ENCODE measurements at places on chromosomes 16 and 17.

DNA sequence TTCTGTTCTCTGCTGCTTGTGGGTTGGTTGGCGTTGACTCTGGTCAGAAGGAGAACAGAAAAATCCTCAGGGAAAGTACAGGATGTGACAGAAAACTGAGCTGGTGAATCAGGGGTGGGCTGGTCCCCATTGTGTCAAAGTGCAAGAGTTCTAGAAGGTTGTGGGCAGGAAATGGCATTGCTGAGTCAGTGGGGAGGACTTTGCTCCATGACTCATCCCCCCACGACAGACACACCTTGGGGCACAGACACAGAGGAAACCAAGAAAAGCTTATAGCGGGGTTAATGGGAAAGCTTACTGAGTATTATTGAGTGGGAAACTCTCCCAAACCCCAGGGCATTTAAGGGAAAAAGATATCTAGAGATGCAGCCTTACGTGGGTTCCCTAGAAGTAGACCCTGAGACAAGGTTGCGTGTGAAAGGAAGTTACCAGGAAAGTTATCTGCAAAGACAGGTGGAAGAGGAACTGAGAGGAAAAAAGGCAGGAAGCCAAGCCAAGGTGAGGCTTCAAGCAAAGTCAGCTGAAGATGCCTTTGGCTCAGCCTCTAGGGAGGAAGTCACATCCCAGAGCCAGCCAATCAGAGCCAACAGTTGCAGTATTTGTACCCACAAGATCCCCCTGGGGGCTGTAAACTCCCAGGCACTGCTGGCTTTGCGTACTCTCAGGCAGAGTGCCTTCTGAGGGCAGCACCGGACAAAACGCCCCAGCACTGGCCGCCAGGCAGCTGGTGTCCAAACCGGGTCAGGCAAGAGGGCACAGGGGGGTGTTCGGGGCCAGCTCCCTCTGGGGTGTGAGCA is 86.4 kb downstream of the FOXL1 start:
- no peak for DNase-seq

DNA sequence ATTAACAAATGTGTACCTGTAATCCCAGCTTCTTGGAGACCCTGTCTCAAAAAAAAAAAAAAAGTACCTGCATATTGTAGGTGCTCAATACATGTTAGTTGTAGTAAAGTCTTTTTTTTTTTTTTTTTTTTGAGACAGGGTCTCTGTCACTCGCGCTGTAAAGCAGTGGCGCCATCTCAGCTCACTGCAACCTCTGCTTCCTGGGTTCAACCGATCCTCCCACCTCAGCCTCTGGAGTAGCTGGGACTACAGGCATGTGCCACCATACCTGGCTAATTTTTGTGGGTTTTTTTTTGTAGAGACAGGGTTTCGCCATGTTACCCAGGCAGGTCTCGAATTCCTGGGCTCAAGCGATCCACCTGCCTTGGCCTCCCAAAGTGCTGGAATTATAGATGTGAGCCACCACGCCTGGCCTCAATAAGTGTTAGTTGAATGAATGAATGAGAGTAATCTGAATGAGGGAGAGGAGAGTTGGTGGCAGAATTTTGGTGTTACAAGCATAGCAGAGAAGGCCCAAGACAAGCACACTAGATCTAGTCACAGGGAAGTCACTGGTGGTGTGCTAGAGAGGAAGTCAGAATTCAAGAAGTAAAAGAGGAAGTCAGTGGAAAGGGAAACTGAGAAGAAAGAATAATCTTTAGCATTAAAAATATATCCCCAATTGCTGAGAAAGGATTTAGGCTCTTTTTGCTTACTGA is 9.4 kb upstream of the MYL4 start:
- no peak for DNase-seq

DNA sequence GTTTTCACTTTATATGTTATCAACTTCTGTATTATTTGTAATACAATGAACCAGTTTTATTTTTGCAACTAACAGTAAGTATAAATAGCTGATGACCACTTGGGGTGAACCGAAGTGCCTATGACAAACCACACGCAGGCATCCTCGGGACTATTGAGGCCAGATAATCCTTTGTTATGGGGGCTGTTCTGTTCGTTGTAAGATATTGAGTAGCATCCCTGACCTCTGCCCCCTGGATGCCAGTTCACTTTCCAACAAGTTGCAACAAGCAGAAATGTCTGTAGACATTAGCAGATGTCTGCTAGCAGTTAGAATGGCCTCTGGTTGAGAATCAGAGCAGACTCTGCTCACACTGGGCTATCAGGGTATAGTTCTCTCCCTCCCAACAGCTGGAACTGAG is 277.0 kb downstream of the WWOX start:
- no peak for DNase-seq

GRCh38 chr16:66008136-66008535 is 358.4 kb upstream of the CDH5 start:
- DNase-seq: no peak

GRCh38 chr17:31443386-31443785 is 51.9 kb downstream of the RAB11FIP4 start:
- DNase-seq: no peak

DNA sequence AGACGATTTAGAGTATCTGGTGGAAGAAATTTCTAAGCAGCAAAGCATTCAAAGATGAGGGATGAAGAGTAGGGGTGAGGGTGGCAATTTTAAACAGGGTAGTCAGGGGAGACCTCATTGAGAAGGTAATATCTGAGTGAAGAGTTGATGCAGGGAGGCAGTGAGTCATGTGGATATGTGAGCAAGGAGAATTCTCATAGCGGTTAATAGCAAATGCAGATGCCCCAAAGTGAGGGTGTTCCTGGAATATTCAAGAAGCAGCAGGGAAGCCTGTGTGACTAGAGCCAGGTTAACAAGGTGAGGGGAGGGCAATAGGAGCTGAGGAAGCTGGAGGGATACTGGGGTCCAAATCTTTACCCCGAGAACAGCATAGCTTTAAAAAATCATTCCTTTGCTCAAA is 114.3 kb downstream of the SPACA3 start:
- no peak for DNase-seq

DNA sequence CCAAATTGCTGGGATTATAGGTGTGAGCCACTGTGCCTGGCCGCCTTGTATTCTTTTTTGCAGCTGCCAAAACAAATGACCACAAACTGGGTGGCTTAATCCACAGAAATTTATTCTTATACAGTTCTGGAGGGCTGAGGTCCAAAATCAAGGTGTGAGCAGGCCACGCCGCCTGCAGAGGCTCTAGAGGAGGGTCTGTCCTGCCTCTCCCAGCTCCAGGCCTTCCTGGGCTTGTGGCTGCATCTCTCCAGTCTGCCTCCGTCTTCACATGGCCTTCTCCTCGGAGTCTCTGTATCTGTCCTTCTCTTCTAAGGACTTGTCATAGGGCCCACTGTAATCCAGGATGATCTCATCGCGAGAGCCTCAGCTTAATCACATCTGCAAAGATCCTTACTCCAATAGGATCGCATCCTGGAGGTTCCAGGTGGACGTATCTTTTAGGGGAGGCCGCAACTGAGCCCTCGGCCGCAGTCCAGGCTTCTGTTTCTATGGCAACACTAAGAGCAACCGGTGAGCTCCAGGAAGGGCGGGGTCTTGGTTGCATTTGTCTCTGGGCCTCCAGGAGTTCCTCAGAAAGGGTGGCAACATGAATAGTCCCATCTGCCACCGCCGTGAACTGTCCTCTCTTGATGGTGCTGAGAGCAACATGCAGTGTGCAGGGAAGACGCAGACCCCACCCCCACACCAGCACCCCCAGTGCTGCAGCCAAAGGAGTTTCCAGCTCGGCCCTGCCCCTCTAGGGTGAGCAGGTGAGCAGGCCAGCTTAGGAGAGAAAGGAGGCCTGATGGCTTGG is 29.5 kb upstream of the CREBBP start:
- DNase-seq: no peak

DNA sequence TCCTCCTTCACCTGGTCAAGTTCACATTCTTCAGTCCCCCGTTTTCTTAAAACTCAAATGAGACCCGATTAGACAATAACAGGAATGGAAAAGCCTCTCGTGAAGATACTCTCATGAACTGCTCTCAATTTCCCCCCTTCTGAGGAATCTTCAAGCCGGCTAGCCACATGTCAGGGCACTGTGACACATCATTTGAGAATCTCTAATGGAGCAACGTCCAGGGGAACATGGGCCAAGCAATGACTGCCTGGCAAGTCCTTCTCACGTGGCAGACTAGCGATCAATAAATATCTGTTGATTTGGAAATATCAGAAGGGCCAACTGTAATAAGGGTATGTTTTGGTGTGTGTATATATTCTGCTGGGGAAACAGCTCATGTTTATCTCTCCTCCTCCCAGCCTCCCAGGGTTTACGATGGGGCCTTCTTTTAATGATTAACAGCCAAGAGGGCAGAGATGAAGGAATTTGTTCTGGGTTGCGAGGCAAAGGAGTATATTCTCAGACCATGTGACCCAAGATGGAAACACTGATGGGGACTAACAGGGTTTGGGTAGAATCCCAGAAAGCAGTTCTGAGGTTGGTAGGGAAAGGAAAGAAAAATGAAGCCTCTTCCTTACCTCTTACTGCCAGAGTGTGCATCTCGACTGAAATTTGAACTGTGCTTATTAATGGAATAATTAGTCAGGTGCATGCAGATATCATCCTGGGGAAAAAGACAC is 21.4 kb downstream of the TTLL6 start:
- no peak for DNase-seq

DNA sequence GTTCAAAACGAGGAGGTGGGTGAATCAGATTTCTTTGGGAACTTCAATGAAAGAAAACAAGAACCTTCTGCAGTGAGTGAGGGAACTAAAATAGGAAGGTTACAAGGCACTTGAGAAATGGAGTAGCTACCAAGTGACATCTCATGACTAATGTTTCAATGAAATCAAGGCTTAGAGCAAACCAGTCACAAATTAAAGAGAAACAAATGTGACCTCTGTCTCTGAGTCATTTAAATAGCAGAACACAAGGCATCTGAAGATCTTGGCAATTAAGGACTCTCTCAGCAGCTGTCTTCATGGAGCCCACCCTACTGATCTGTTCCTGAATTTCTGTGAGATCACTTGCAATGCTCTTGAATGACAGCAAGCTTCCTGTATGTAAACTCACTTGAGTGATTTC is 109.5 kb downstream of the CDH11 start:
- DNase-seq: no peak

- no peak for DNase-seq
Measured at GRCh38 chr17:42310787-42311215, 22.5 kb downstream of the STAT5A start.

DNA sequence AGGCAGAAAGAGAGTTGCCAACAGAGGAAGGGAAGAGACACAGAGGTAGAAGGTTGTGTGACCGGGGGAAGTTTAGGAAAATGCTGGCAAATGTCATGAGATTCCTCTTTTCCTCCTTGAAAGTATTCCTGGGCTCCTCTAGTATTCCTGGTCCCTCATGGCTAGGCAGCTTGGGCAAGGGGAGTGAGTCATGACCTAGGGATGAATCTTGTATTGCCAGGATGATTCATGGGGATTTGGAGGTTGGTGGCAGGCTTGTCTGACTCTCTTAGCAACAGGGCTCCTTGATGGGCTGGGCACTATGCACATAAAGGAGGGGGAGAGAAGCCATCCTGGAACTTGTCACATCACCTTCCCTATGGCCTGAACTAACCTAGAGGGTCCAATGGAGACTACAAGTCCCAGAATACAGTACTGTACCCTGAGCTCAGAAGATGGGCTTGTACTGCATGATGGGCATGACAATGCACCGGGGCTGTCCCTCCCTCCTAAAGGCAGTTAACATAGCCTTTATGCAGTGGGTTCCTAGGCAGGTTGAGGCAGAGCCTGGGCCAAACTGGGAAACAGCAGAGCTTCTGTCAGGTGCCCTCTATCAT is 2.1 kb upstream of the SEZ6 start:
- no peak for DNase-seq

DNA sequence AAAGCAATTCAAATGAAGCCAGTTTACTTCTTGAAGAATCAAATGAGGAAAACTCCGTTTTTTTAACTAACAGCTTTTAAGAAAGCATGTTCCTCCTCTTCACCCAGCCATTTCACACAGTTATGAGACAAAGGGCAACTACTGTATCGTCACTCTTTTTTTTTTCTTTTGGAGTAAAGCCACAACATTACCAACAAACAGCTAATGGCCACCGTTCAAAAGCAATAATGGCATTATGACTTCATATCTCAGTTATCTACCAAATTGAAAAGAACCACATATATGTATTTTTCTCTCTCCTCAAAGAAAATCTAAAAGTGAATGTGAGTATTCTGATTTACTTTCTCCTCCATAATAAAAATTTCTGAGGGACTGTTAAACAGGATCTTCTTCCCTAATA is 14.5 kb downstream of the GRB2 start:
- DNase-seq: no peak

DNA sequence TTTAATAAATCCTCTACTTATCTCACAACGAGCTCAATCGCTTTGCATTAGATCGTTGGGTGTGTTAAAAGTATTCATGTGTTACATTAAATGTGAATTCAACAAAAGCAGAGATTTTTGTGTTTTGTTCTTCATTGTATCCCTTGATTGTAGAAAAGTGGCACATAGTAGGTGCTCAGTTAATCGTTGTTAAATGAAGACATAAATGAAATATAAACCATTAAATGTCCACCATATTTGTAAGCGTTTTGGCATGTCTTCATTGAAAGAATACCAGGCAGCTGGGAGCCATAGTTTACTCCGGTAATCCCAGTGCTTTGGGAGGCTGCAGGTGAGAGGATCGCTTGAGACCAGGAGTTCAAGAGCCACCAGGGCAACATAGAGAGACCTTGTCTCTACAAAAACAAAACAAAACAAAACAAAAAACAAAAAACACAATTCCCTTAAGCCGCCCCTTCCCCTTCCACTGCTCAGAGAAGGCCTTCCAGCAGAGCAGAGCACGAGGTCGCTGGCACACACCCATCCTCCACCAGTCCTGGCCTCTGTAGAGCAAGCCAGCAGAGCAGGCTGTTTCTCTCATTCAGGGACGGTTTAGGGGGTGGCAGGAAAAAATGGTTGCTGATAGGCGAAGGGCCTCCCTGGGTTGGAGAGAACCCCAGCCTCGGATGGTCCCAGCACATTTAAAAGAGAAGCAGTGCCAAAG is 673 bp upstream of the CHD9 start:
- no peak for DNase-seq

- DNase-seq: no peak
Measured at GRCh38 chr17:75498039-75498725, 17.2 kb downstream of the CASKIN2 start.

DNA sequence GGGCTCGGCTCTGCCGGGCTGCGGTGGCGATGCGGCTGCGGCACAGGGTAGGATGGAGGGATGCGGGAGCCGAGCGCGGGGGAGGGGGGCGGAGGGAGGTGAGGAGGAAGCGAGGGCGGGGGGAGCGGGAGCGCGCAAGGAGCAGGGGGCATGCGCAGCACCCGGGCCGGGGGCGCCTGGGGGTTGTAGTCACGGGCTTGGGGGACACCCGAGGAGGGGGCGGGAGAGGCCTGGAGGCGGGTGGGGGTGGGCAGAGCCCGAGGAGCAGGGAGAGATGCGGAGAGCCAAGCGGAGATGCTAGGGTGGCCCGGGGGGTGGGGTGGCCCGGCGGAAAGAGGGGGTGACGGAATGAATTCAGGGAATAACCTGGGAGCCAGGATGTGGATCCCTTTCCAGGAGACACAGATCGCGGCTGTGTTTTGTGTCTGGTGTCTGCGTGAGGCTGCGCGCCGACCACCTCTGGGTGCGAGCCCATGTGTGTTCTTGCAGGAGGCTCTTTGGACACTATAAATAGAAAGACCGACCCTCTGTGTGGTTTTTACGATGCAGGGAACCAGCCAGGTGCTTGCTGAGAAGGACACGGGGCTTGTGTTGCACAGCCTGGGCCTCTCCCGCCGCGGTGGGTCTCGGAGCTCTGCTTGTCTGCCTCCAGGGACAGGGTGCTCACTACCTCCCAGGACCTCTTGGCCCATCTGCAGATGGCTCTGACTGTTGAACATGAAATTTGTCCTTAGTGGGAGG is at the start of gene STX1B:
Gene STX1B (minus strand): TSS at position 54 of the 741 bp plus-strand sequence. CDS start 242 bp downstream, outside the sequence.
- DNase-seq: no peak
